Mesenteric fat pad (tissue), 1 donor: ENCODE measurements at places on chromosomes 7 and 10. TPM values are rescaled to one million over a fixed set of nuclear protein-coding genes. Genes with fewer than 3 reads are reported as not detected.

TRIM50 gene
- 0.71 TPM for total RNA-seq

CPVL gene
- 49.8 TPM for total RNA-seq

- DNase-seq: no peak
Measured at GRCh38 chr10:68231817-68232251, at the start of gene ATOH7. ATOH7 (minus strand) TSS chr10:68232113; CDS start chr10:68231677, 436 bp downstream.

DNA sequence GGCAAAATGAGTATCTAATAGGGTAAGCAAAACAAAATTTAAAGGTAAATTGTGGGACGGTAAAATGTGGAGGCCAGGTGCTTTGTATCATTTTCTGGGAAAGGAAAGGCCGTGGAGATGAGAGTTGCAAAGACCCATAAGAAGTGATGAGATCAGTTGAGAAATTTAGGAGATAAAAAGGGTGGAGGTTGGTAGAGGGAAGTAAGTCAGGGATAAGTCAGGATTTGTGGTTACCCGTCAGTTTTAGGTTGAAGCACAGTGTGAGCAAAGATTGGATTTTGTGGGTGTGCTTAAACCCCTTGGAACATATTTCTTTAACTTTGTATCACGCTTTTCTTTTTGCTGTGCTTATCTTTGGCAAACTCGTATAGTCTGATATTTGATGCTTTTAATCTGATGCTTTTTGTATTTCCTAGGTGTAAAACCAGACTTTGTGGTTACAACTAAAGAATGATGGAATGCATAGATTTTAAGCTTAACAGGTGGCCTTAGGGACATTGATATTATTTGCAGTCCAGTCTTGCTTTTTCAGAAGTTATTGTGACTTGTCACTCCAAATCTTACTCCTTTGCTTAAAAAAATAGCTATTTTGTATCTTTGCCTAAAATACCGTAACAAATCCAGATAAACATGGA is 1.2 kb downstream of the BTRC start:
- no peak for DNase-seq

GRCh38 chr10:34081347-34081743 is 733.8 kb downstream of the PARD3 start:
- no peak for DNase-seq

- DNase-seq: no peak
Measured at GRCh38 chr10:11646450-11646849, 35.0 kb upstream of the USP6NL start.

GRCh38 chr10:5873515-5873995 is 16.1 kb downstream of the ANKRD16 start:
- no peak for DNase-seq
